HS-27A (cell line): ENCODE measurements at places on chromosomes 6 and 20.
A peak's percentile ranks its signal among the peaks of the same experiment; 100 is the strongest.

DNA sequence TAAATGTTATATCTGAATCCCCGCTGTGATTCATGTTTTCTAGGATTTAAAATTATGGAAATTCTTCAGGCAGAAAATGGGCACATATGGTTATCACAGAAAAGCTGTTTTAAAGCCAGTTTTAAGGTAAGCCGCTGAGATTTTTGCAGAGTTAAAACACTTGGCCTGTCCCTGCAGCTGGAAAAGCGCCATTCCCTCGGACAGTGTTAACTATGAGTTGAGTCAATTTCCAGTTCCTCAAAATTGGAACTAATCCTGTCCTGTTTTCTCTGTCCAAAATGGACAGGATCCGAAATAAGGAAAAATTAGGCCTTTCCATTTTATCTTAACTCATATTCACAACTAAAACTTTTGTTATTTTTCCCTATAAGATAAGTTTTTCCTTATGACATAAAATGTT lies 225.2 kb downstream of the SAMD5 start:
- no peak for DNase-seq

GRCh38 chr20:25675161-25675560 lies 21.5 kb downstream of the ZNF337 start:
- DNase-seq, result no peak

DNA sequence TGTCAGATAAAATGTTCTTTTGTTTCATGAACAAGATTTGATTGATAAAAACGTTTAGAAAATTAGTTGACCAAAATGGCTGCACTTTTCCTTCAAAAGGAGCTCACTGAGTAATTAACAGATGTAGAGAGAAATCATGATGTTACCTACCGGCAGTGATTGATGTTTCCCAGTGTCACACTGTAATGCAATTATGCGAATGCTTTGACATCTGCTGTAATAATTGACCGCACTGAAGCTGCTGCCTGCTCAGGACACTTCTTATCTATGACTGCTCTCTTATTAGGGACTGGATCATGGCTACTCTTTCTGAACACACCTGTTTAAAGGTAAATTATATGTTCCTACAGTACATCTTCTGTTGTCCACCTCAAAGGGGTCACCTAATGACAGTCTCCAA lies 94.6 kb downstream of the GPR63 start:
- DNase-seq, result no peak

- no peak for DNase-seq
Observed at GRCh38 chr6:32852018-32852843, 1.3 kb downstream of the TAP1 start.

- no peak for DNase-seq
Observed at GRCh38 chr20:44297721-44298120, 13.3 kb downstream of the FITM2 start.

GRCh38 chr6:43807228-43808061 lies 37.4 kb downstream of the VEGFA start:
- no peak for DNase-seq

GRCh38 chr6:14305131-14305530 lies 187.6 kb downstream of the CD83 start:
- DNase-seq, result no peak

GRCh38 chr6:132011582-132011981 lies 60.4 kb upstream of the CCN2 start:
- no peak for DNase-seq

DNA sequence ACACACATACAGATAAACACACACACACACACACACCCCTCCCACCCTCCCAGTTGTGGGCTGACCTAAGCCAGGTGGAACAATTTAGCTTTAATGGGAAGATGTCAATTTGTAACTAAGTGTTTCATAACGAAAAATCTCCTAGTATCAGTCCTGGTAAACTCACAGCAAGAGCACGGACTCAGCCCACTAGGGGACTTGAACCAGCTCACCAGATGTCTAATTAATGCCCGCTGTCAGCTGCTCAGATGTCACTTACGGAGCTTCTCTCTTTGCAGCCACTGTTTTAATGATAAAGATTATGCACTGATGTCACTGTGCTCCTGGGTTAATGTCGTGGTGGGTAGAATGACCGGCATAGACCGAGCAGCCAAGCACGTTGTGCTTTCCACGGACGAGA lies 116.6 kb upstream of the INSM1 start:
- no peak for DNase-seq

DNA sequence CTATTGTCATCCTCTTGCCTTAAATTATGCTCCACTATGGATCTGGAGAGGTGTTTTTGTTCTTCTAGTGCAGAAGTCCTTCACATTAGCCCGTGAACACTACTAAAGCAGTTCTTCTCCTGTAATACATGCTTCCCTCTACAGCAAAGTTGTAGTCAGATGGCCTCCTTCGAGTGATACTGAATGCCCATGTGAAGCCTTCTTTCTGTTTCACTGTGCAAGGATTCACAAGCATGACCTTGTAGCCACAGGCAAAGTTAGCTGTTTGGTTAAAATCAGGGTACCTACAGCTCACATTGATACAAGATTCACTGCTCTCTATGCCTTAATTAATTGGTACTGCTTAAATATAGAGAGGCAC lies 47.6 kb downstream of the ARHGAP18 start:
- DNase-seq, result no peak

GRCh38 chr6:53765270-53765669 lies 29.5 kb upstream of the LRRC1 start:
- DNase-seq, result peak; percentile 12

DNA sequence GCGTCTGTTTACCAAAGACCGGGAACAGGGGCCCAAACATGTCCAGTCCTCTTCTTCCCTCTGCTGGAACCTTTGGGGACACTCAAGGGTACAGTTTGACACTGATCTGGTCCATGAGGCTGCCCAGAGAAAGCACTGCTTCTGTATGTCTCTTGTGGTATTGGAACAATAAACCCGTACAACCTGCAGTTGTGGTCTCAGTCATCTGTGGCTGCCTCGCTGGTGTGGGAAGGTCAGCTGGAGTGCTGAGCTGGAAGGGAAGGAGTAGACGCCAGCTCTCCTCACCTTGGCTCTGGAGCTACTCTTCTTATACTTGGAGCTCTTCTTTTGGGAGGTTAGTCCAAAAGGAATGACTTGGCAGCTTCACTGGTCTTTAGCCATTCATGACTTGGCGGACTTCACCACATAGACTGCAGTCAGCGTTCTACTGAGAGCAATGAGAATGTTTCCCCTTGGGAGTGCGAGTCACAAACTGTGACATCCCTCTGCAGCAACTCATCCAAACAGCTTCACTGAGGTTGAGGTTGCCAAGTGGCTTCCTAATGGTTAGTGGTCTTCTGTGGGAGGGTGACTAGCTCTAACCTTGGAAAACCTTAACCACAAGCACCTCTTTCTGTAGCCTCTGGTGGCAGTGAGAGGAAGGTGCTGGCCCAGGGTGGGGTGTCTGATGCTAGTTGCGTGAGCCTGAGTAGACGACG lies 81.2 kb downstream of the ASXL1 start:
- DNase-seq, result no peak

DNA sequence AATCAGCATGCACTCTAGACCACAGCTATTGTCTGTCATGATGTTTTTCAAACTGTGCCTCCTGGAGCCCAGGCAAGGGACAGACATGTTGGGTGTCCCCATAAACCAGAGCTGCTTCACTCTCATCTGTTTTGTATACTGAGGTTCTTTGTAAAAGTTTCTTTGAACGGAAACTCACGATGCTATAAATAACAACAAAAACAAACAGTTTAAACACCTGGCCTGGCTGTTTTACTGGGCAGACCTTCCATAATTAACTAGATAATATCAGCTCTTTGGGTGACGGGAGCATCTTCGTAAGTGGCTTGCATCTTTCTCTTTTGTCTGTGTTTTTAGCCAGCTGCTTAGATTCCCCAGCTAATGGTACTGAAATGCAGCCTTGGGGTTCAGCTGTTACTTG lies 190.3 kb downstream of the ZDHHC14 start:
- DNase-seq, result no peak

- DNase-seq, result no peak
Observed at GRCh38 chr6:128855581-128856085, 27.3 kb upstream of the LAMA2 start.

- no peak for DNase-seq
Observed at GRCh38 chr6:165231177-165231576, 78.2 kb downstream of the C6orf118 start.

DNA sequence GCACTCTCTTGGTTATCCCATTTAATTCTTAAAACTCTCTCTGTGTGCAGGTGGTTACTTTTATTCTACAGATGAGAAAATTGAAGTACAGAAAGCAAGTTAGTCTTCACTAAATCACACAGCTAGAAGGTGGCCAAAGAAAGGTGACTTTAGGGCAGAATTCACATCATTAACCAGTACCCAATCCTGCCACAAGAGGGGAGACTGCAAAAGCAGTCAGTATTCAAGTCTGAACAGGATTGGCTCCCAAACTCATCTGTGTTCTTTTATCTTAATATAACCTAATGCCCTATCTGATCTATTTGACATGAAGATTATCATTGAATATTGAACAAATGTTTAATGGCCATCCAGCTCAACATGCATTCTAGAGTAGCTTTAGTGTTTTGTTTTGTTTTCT lies 225.3 kb upstream of the FAM83B start:
- no peak for DNase-seq

DNA sequence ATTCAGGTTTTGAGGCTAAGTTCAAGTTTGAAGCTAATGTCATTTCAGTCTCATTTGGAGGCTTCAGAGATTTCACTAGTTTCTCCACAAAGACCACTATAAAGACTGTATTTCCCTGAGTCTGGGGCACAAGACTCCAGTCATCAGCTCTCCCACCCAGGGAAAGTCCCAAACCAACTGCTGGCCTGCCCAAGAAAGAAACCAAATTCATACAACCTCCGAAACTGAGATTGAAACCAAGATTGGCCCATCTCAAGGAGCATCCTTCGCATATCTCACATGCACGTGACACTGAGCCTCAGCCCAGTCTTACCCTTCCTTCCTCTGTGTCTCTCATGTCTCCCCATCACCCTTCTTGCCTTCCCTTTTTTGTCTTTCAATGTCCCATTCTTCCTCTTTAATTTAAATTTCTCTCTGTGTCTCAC lies 3.5 kb upstream of the LTA start:
- DNase-seq, result no peak

DNA sequence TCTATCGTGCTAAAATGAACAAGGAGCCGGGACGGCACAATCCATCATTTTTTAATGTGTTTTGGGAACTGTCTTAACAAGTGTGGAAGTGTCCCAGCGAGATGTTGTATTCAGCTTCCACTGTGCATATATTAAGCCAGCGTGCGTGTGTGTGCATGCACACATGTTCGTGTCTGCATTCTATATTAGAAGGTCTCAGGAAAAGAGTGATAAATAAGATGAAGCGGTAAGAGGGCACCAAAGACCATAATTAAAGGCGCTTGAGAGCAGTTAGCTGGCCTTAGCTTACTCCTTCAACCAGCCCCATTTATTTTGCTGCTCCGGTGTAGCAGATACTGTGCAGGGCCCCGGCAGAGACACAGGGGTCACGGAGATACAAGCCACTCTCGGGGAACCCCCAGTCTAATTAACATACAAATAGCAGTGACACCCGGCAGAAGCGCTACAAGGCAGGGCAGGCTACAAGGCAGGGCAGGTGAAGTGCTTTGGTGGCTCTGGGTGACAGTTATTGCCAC lies 206.5 kb upstream of the RREB1 start:
- no peak for DNase-seq

GRCh38 chr6:162705736-162706135 lies 21.8 kb downstream of the PRKN start:
- no peak for DNase-seq

- DNase-seq, result no peak
Observed at GRCh38 chr20:36045373-36045714, 77.0 kb downstream of the CNBD2 start.

GRCh38 chr20:23126281-23127061 lies 40.3 kb upstream of the CD93 start:
- DNase-seq, result no peak

GRCh38 chr6:27242589-27243265 lies 4.8 kb upstream of the PRSS16 start:
- no peak for DNase-seq

GRCh38 chr20:38924718-38925117 lies 1.5 kb upstream of the FAM83D start:
- no peak for DNase-seq

DNA sequence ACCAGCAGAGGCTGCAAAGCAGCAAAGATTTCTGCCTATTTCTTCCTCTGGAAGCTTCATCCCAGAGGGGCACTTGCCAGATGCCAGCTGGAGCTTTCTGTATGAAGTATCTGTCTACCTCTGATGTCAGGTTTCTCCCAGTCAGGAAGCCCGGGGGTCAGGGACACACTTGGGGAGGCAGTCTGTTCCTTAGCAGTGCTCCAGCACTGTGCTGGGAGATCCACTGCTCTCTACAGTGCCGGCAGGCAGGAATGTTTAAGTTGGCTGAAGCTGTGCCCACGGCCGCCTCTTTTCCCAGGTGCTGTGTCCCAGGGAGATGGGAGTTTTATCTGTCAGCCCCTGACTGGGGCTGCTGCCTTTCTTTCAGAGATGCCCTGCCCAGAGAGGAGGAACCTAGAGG lies 631.1 kb upstream of the HTR1E start:
- DNase-seq, result no peak

DNA sequence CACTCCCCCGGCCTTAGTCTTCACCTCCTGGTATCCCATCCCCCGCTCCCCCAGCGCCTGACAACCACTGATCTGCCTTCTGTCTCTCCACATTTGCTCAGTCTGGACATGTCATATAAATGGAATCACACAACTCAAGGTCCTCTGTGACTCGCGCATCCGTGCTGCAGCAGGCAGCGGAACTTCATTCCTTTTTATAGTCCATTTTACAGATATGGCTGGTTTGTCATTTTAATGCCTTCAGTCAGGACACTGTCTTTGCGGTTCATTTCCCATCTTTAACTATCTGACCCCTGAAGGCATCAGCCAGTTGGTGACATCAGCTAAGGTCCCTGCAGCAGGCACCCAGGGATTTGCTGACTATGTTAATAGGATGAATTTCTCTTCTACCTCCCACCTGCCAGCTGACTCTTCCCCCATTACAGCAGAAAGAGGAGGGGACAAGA lies 125.7 kb downstream of the ZMYND8 start:
- no peak for DNase-seq

DNA sequence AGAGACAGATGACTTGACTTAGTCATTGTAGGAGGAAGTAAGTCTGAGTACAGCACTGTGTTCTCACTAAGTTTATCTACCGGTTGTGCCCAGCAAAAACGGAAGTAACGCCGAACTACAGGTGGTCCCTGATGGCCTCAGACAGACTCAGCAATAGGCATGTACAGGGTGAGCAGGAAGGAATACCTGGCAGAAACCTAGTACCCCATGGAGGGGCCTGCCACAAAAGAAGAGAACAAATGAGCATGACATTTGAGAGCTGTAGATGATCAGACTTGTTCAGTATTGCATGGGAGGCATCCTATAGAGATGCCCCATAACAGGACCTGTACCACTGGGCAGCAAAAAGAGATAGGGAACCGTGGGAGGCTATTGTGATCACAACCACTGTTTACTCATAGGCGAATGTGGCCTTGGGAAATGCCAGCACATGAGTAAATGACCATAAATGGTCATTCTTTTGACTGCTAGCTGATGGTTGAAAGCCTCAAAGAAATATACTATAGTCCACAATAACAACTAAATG lies 106.4 kb upstream of the TAB2 start:
- DNase-seq, result no peak

- DNase-seq, result no peak
Observed at GRCh38 chr6:24780206-24780605, 5.5 kb downstream of the GMNN start.

GRCh38 chr20:50320901-50321796 lies 130.5 kb downstream of the CEBPB start:
- DNase-seq, result peak; percentile 77
